ENCODE measurements at places on chromosomes 13 and 19.

- peak; percentile 67 for DNase-seq
Observed at GRCh38 chr19:53424968-53425597, 6.7 kb upstream of the ZNF761 start.

GRCh38 chr13:46207828-46208227 is 3.9 kb upstream of the LRRC63 start:
- DNase-seq: no peak

- no peak for DNase-seq
Observed at GRCh38 chr19:32800191-32800590, 69.4 kb downstream of the SLC7A9 start.

DNA sequence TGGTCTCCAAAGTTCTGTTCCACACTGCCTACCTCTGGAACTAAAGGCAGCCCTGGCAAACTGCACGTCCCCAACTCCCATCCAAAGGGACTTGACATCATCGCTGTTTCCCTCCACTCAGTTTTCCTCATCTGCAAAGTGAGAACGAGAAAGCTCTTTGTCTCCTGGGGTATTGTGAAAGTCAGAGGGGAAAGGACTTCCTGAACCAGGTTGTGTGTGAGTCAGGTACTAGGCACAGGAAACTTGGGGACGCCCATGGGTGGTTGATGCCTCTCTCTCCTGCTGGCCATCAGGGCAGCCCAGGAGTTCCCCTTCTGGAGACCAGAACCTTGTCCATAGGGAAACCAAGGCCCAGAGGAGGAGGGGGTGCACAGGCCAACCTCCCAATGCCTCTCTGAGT is 4.7 kb downstream of the CRLF1 start:
- no peak for DNase-seq

DNA sequence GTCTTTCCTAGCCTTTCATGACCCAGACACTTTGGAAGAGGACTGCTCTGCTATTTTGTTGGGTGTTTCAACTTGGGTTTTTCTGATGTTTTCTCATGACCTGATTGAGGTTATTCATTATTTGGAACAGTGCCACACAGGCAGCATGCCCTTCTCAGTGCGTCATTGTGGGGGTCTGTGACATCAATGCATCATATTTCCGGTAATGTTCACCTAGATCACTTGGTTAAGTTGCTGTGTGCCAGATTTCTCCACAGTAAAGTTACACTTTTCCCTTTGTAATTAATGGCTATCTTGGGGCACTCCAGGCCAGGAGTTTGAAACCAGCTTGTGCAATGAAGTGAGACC is 124.4 kb downstream of the SIPA1L3 start:
- no peak for DNase-seq

DNA sequence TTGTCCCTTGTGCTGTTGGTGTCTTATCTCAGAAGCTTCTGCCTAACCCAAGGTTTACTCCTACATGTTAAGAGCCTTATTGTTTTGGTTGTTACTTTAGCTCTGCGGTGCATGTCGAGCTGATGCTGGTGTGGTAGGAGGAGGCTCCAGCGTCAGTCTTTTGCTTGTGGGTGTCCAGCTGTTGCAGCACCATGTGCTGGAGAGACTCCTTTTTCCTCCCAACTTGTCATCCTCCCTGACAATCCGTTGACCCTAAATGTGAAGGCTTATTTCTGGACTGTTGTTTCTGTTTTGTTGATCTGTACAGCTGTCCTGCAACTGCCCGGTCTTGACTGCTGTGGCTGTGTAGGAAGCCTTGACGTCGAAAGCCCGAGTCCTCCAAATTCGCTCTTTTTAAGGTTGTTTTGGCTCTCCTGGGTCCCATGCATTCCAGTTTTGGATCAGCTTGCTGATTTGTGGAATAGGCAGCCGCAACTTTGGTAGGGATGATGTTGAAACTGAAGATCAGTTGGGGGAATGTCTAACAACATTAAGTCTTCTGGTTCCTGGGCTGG is 15.3 kb downstream of the NAXD start:
- DNase-seq: no peak

DNA sequence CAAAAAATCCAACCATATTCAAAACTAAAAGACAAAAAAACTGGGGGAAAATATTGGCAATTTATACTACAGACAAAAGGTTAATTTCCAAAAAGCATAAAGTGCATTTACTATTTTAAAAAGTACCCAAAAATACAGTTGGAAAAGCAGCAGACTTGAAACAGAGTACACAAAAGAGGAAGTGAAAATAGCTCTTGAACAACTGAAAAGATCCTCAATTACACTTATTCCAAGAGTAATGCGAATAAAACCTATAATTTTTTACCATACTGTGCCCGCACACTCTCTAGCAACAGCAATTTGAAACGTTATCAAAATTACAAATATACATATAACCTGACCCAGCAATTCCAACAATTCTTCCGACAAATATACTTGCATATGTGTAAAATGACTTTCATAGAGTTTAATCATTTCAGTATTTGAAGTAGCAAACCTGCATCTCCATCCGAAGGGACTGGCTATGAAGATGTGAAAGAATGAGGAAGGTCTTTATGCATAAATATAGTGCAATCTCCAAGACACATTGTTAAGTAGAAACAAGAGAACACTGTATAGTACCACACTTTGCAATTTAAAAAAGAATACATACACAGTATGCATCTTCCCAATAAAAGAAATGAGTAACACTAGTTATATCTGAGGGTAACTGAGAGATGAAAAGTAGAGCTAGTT is 25.4 kb downstream of the ALG5 start:
- DNase-seq: no peak

GRCh38 chr13:43171489-43171888 is 148.1 kb downstream of the DNAJC15 start:
- DNase-seq: no peak

DNA sequence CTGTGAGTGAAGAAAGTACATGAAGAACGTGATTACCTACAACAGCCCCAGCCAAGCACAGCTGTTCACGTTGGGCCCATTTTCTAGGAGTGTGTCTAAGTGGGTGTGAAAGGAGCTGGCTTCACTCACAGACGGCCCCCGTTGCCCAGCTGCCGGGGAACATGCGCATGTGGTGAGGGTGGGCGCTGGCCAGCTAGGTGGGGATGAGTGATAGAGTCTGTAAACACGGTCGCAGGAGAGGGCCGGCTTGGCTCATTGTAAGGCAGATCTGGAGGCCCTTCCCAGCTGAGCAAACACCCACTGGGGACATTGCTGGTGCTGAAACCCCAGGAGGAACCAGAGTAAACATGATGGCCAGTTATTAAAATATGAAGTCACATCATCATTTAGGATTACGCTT is 160.5 kb downstream of the TEX29 start:
- DNase-seq: no peak

- peak; percentile 50 for DNase-seq
Observed at GRCh38 chr13:19957320-19958154, 990 bp upstream of the ZMYM2 start.

GRCh38 chr19:8110931-8111330 is 38.5 kb downstream of the FBN3 start:
- DNase-seq: no peak

- no peak for DNase-seq
Observed at GRCh38 chr19:28691683-28692082, 521.3 kb downstream of the UQCRFS1 start.

DNA sequence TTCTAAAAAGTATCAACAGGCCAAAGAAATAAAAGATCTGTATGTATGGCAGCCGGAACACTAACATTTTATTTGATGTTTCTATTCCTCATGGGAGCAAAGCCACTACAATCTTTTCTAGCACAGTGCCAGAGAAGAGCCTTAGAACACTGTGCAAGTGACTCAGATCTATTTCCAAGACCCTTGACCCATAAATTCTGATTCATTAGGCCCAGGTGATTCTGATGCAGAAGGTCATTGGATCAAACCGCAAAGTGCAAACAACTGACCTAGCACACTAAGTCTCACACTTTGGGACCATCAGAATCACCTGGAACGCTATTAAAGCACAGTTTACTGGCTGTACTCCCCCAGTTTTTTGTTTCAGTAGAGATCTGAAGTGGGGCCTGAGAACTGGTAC is 87.6 kb downstream of the MYCBP2 start:
- no peak for DNase-seq

GRCh38 chr13:48602296-48603016 is 51.3 kb upstream of the CYSLTR2 start:
- DNase-seq: no peak

- DNase-seq: no peak
Observed at GRCh38 chr19:17926044-17926443, 6.8 kb upstream of the CCDC124 start.

DNA sequence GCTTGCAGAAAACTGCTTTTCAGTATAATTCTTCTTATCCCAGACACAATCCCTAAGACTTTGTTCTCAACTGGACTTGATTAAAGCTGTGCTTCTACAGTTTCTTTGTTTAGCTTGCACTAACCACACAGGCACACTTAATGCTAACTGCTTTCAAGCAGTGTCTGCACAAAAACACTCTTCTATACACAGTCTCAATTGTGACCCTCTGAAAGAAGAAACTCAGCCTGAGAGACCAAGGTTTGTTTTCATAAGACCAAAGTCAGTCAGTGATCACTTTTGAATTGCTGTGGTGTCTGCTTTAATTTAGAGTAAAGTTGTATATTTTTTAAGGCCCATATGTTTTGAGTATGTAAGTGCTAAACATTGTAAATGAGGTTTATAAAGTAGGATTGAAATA is 431.2 kb downstream of the KCTD12 start:
- DNase-seq: no peak

DNA sequence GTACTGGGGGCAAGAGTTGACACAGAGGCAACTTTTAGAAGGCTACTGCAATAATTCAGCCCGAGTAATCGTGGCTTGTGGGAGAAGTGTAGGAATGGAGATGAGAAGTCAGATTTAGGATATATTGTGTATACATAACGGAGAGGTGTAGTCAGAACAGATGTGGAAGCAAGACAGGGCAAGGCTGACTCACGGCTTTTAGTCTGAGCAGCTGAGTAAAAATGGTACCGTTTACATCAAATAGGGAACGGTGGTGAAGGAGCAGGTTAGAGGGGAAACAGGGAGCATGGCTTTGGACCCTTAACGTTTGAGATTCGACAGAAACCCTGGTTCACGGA is 796 bp upstream of the LSM14A start:
- DNase-seq: no peak

DNA sequence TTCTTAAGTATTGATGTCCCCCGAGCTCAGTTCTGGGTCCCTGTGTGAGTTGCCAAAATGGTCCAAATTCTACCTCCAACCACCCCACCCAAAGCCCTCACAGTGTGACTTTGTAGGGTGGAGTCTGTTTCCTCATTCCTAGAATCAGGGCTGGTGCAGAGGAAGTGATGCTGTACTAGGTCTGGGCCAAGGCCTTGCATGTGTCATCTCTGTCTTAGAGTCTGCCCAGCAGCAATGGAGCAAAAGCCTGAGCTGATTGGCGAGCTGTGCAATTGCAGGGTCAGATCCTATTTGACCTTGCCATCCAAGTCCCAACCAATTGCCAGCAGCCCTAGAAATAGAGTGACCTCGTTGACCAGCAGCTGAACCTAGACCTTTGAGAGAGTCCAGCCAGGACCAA is 97.0 kb upstream of the ANKRD10 start:
- no peak for DNase-seq

GRCh38 chr19:37988758-37989635 is 82.0 kb downstream of the SIPA1L3 start:
- DNase-seq: no peak

DNA sequence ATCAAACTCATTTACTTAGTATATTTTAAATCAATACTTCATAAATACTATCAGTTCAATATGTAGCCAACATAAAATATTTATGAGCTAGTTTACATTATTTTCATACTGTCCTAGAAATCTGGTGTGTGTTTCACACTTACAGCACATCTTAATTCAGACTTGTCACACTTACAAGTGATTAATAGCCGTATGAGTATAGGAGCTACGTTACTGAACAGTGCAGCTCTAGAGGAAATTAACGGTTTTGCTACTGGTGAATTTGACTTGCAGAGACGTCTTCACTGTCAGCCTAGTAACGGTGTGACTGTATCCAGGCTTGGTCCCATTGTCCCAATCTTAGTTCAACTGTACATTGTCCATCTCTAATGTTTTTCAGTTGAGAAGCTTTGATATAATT is 33.7 kb upstream of the POSTN start:
- no peak for DNase-seq

DNA sequence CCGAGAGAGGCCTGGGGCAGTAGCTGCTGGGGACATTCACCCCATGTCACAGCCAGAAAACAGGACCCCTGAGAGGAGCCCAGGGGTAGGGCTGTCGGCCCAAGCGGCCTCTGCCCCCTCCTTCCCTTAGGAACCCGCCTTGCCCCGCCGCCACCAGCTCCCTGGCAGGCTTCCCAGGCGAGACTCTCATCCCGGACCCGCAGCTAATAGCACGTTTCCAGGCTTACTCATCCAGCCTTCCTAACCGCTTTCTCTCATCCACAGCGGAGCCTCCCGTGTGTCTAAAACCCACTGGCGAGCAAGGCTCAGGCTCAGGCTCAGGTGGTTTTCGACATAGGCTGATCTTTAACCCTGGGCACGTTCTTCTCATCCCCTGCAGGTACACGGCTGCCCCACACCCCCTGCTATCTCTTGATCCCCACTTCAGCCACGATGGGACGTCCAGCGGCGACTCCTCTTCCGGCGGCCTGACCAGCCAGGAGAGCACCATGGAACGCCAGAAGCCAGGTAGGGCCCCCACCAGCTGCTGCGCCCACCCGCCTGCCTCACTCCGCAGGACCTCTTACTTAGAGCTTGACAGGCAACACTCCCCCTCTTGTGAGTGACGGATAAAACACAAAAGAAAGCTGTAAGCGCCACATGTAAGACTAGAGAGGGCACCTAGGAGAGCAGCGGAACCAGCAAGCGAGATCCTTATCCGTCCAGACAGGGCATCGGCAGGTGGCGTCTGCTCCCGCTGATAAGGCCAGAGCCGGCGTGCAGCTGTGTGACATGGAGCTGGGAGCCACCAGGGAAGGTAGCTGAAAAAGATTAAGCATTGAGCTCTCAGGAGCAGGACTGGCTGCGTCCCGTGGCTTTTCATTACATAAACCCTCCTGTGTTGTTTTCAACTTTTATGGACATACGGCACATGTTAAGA is 71.3 kb downstream of the DPF1 start:
- no peak for DNase-seq

DNA sequence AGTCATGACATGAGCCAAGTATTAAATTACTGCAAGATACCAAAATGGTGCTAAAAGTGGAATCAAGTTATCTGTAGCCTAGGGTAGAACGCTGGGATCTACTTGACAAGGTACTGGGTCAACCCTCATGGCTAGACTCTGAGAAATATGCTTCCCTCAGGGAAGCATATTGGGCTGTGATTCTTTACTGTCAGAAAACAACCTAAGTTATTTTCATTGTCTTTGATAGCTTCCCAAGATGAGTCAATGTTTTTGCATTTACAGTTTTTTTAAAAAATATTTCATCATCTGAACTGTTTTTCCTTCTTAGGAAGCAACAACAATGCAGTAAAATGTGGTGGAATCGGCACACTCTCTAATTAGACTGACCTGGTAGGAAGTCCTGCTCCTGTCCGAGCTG is 218.0 kb downstream of the RGCC start:
- no peak for DNase-seq

DNA sequence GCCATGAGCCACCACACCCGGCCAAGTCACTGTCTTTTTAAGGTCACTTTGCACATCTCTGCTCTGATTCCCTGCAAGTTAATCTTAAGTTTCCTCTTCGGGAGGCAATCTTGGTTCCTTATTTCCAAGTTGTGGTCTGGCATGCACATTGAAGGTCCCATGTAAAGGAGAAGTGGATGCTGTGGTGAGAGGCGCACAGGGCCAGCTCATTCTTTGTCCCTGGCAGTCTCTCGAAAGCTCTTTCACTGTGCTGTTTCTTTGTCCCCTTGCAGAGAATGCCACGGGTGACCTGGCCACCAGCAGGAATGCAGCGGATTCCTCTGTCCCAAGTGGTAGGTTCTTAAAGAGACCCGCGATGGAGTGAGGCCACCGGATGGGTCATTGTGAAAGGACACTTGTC is 16.4 kb upstream of the C19orf33 start:
- DNase-seq: no peak

GRCh38 chr13:105196052-105196451 is 1339.4 kb downstream of the EFNB2 start:
- no peak for DNase-seq

Data from cerebellum (tissue), 4 donors.